HEK293T (cell line): ENCODE measurements at places on chromosomes 5 and 9.

- DNase-seq, result no peak
These were observed 175.2 kb upstream of the DAP start for GRCh38 chr5:10936081-10936855.

DNA sequence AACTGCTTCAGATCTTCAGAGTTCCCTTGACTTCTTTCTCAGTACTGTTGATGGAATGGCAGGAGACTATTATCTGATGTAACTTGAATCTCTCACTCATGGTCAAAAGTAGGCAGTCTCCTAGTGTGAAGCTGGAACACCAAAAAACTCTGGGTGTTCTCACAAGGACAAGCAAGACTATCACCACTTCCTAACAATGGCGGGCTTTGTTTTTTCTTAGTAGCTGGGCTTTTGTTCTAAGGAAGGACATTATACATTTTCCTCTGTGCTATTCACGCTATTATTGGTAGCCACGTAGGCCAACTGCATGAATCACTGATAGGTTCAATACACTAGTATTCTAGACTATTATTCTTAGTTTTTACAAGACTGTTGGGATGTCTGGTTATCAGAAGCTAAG lies 67.7 kb upstream of the ATG10 start:
- DNase-seq, result no peak

- DNase-seq, result no peak
These were observed 20.2 kb upstream of the WHRN start for GRCh38 chr9:114525513-114525912.

- no peak for DNase-seq
These were observed 103.9 kb downstream of the FRMD3 start for GRCh38 chr9:83434254-83434653.

DNA sequence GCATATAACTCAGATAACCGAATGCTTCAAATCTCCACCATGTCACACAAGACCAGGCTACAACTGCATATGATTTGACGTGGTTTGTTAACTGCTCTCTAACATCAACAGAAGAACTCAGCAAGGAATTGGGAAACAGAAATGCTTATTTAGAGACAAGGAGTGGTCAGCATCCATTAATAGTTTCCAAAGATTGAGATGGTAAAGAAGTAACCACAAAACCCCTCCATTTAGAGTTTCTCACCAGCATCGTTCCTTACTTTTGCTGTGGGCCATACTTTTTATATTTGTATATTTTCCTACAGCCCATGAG lies 25.2 kb downstream of the DPYSL3 start:
- no peak for DNase-seq

DNA sequence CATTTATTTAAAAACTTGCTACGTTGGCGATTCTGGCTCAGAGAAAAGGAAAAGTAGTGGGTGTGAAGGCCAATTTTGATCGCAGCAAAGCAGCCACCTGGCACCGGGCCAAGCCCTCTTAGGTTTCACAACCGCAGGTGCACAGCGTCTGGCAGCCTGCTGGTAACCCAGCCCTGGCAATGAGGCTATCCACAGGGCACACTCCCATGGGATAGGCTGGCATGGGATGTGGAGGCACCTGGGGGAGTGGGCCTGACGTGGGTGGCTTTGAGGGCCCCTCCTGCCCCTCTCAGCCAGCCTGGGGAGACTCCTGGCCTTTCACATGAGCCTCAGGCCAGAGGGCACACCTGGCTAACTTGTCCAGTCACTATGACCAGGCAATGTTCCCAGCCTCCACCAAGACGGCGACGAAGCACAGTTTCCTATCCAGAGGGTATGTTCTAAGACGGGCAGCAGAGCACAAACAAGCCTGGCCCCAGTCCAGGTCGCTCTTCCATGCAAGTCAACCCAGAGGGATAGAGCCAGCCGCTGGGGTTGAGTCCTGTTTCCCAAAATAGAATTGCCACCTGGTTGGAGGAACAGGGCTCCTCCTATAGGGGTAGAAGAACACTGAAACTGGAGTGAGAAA lies 19.0 kb downstream of the CMBL start:
- DNase-seq, result peak; percentile 39

DNA sequence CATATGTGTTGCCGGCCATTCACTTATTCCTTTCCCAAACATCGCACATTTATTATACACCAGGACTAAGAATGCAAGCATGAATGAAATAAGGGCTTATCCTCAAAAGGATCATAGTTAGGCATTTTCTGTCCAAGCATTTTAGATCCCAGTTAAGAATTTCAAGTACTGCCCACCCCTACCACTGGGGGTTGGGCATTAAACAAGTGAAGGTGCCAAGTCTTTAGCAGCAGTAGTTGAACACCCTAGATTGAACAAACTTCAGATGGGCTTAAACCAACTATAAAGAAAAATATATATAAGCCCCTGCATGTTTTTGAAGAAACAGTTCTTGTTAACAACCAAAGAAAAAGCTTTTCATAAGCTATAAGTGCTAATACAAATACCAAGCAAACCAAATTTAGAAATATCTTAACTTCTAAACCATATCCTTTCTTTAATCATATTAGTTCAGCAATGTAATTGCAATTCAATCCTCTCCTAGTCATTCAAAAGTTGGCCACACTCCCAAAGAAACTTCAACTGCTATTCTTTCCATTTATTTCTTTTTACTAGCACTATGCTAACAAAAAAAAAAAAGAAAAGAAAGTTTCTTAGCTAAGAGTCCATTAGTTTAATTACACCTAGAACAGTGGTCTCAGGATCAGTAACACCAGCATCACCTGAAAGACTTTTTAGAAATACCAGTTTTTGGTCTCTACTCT lies 149.8 kb downstream of the MLLT3 start:
- DNase-seq, result no peak

DNA sequence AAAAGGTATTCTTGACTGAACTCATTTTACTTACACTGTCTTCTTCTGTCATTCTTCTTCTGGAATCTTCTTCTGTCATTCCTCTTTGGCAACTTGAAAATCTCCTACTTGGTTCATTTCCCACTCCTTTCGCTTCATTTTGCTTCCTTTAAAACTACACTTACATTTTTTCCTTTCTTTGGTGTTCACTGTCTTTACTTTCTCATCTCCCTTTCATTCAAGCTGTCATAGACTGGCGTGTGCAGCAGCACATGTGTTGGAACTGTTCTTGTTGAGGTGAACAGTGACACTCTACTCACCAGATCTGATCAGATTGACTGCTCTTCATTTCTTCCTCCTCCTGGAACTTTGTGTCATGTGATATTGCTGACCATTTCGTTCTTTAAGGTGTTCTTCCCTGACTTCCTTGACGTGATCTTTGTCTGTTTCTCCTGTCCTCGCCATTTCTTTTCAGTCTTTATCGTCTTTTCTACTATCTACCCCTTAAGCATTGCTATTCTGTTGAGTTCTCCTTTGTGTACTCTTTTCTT lies 6.4 kb downstream of the DNAJC25 start:
- DNase-seq, result no peak

GRCh38 chr5:172766287-172767108 lies 4.5 kb downstream of the DUSP1 start:
- DNase-seq, result no peak

DNA sequence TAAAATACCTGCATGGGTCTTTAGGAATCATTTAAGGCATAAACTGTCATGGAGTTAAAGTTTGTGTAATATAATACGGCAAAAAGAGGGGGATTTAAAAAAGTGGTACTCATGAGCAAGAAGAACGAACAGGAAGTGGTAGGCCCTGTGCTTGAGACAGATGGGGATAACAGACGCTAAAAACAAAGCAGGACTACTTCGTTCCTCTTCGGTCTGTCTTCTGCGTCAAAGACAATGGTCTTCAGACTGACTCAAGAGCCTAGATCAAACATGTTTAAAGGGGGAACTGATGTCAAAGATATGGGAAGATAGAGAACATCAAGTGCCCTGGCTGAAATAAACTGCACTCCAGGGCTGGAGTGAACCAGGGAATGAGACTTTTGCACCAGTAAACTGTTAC lies 59.8 kb upstream of the RFX3 start:
- DNase-seq, result no peak

- no peak for DNase-seq
These were observed 88.2 kb upstream of the ZNF618 start for GRCh38 chr9:113787871-113788270.

GRCh38 chr5:150134198-150134588 lies 21.5 kb downstream of the PDGFRB start:
- DNase-seq, result no peak

- no peak for DNase-seq
These were observed 201.3 kb downstream of the ALDH1A1 start for GRCh38 chr9:72751541-72751940.

- no peak for DNase-seq
These were observed 91.3 kb upstream of the SLC25A48 start for GRCh38 chr5:135743181-135743580.

GRCh38 chr9:35741740-35742139 lies 7.3 kb downstream of the GBA2 start:
- no peak for DNase-seq

DNA sequence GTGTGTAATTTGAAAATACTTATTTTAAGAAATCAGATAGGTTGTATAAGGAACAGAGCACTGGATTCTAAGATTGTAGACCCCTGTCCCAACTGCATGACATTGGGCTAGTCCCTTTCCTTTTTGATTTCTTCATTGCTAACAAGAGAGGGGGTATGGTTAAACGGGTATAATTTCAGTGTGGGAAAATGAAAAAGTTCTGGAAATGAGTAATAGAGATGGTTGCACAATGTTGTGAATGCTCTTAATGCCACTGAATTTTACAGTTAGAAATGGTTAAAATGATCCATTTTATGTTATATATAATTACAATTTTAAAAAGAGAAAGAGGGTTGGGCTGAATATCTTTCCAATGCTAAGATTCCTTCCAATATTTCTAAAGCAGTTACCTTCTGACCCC lies 103.3 kb upstream of the LHFPL2 start:
- no peak for DNase-seq

DNA sequence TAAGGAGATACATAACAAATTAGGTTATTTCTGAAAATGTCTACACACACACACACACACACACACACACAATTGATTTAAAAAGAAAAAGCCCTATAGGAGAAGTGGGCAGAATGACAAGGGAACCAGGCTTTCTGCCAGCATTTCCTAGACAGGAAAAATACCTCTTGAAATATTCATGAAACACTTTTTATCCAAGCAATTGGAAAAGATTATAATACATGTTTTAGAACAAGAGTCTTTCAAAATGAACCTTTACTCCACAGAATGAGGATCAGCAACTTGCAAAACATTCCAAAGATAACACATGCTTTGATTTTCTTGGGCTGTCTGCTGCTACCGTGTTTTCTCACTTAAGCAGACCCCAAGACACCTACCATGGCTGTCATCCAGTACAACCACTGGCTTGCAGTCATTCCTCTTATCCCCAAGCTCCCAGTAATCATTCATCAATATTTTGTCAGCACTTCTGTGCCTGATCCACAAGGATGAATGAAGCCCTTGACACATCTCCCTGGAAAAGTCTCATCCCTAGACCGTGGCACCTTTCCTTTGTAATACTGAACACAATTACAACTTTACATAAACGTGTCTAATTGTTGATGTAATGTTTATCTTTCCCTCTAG lies 717.1 kb upstream of the ZNF608 start:
- no peak for DNase-seq

DNA sequence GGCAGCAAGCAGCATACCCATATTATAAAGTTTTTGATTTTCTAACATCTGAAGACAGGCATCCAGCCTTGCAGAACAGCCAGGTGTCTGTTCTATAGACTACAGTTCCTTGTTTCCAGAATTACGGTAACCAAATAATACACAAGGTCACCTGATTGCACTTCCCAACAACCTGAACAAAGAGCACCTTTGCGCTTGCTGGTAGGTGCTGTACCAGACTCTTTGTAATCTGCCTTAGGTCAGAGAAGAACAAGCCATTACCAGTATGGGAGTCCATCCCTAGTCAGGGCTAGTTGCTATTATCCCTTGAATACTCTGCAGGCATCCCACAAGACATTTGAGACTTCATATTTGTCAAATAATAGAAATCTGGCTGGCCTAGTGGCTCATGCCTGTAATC lies 256.2 kb downstream of the ARRDC3 start:
- DNase-seq, result no peak

DNA sequence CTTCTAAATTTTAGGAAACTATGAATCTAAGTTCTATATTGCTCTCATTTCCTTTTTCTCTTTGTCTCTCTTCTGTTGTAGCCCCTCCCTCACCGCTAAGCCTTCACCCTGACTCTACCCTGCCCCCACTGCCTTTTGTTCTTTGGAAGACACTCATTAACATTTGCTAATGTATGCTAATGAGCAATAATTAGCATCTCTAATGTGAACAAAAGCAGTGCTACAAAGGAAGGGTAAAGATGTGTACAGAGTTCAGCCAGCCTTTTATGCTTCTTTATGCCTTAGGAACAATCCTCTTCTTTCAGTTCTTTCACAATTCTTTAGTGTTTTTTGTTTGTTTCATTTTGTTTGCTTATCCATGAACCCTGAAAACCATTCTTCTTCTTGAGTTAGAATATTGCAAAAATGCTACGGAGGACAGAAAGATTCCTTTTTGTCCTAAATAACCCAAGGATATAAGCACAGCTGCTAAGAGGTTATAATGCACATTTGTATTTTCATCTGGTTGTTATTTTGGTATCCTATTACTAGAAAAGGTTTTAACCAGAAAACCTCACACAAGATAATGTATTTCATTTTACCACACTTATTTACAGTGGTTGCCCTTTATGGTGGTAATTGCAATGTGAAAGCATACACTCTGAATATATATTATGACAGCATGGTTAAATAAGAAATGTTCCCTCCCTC lies 159.3 kb downstream of the TMC1 start:
- DNase-seq, result no peak

- no peak for DNase-seq
These were observed 22.0 kb downstream of the SLC36A1 start for GRCh38 chr5:151469386-151469785.

- peak; percentile 89 for DNase-seq
These were observed 835 bp downstream of the MCIDAS start for GRCh38 chr5:55226027-55226933.

GRCh38 chr5:36777105-36777757 lies 99.3 kb upstream of the NIPBL start:
- peak; percentile 60 for DNase-seq

DNA sequence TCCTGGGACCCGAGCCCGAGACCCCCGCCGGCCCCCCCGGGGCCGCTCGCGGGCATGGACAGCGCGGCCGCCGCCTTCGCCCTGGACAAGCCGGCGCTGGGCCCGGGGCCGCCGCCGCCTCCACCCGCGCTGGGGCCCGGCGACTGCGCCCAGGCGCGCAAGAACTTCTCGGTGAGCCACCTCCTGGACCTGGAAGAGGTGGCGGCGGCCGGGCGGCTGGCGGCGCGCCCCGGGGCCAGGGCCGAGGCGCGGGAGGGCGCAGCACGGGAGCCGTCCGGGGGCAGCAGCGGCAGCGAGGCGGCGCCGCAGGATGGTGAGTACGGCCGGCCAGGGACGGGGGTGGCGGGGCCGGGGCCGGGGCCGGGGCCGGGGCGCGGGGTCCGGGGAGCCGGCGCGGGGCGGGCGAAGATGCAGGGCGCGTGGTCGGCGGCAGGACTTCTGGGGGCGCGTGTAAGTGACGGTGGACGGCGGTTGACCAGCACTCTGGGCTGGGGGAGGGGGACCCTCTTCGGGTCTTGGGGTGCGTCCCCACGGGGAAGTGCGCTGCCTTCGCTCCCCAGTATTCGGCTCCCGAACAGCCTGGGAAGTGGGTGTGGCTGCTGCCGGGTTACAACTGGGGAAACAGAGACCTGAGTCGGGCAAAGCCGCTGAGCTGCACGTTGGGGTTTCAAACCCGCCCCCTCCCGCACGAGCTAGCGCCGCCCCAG lies 520 bp downstream of the PRRX2 start:
- DNase-seq, result no peak
